Activated T-cell treated with anti-CD3 and anti-CD28 coated beads for 24 hours (primary cell): ENCODE measurements at places on chromosomes 1 and 21.
A peak's percentile ranks its signal among the peaks of the same experiment; 100 is the strongest.

- DNase-seq: no peak
Observed at GRCh38 chr1:202836623-202837403, 26.1 kb downstream of the PCAT6 start.

DNA sequence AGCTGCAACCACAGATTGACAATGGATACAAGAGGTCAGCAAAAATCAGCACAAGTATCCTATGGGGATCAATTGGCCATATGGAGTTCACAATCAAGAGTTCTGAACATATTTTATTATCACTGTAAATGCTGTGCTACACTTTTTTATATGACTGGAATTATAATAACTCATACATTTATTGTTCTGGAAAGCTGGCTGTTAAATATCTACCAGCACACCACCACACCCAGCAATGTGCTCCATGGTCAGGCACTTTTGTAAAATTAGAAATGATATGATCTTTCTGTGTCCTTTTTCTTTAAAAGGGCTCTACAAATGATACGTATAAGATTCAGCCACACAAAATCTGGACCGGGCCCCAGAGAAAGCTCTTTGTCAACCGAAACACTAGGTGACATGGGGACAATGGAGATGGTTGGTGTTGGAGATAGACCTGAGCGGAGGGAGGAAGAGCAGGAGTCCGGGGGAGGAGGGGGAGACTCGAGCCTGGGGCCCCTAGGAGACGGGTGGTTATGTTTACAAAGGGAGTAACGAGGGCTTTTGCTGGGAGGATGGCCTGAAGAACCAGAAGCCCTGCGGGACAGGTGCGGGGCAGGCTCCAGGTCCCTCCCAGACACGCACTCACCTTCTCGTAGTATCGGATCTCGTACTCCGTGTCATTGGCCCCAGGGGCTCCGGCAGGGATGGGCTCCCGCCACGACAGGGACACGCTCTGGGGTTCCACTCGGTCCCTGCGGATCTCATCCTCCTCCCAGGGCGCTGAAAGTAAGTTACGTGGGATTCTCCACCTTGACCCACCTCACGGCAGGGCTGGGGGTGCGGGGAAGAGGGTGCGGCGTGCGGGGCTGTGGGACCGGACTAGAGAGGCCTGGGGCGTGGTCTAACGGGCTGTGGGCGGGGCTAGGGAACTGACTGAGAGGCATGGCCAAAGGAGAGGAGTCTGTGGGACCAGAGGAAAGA, 30.0 kb downstream of the EPHA10 start:
- no peak for DNase-seq

- no peak for DNase-seq
Observed at GRCh38 chr1:230396966-230397365, 29.2 kb downstream of the PGBD5 start.

DNA sequence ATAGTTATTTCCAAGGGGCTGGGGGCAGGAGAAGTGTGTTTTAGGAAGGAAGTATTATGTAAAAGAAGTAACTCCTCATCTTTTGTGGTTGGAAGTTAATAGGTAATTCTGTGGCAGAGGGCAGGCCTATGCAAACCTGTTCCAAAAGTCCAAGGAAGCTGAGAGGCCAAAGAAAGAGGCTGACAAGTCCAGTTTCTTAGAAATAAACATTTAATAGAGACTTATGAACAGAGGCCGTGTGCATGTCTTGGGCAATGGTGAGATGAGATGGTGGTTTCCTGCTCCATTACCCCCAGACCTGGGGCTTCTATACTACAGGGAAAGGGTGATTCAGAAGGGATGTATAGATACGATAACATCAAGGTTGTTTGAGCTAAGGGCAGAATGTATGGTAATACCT, 7.6 kb upstream of the CA14 start:
- DNase-seq: no peak

DNA sequence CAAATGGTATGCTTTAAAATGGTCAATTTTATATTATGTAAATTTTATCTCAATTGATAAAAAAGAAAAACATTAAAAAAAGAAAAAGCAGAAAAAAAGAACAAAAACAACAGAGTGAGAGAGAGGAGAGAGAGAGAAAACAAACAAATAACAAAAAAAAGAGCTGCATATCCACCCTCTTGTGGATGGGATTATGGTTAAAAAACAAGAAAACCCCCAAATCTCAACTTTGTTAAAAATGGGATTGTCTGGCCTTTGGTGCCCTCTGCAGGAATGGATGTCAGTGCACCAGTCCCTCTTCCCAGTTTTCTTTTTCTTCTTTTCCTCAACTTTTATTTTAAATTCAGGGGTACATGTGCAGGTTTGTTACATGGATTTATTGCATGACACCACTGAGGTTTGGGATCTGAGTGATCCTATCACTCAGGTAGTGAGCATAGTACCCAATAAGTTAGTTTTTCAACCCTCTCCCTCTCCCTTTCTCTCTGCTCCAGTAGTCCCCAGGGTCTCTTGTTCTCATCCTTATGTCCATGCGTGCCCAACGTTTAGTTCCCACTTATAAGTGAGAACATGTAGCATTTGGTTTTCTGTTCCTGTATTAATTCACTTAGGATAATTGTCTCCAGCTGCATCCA, 28.1 kb downstream of the RNF187 start:
- DNase-seq: no peak

GRCh38 chr1:57350610-57351009, 73.2 kb downstream of the DAB1 start:
- no peak for DNase-seq

- no peak for DNase-seq
Observed at GRCh38 chr1:10905841-10906655, 106.4 kb upstream of the TARDBP start.

DNA sequence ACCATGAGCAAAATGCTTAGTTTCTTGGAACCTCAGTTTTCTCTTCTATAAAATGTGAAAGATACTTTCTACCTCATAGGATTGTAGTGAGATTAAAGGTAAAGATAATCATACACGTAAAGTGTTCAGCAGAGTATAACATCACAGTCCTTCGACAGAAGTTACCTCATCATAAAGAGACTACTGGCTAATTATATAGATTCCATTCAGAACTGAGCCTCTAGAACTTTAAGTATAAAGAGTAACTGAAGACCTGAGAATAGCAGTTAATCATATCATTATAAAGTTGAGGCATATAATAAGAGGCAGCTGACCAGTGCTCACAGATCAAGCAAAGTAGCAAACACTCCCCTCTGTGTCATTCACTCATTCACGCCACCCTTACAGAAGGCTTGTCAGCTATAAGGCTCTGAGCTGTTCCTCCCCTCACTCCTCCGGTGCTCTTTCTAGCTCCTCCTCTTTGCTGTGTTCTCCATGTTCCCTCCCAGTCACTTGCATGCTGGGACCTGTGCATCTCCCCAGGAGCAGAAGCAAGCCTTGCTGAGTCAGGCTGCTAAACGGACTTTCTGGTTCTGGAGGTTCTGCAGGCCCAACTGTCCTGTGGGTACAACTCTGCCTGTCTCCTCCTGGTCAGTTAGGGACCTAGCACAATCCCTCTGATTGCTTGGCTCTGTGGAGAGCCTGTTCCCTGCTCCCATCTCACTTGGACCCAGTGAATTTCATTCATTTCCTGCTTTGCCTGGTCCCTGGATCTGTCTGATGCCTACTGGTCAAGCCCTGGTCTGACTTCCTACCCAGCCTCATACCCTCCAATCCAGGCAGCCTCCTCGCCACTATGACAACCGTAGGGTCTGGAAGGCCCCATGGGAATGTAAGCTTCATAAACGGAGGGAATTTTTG, 28.3 kb upstream of the LY9 start:
- DNase-seq: peak; percentile 44

DNA sequence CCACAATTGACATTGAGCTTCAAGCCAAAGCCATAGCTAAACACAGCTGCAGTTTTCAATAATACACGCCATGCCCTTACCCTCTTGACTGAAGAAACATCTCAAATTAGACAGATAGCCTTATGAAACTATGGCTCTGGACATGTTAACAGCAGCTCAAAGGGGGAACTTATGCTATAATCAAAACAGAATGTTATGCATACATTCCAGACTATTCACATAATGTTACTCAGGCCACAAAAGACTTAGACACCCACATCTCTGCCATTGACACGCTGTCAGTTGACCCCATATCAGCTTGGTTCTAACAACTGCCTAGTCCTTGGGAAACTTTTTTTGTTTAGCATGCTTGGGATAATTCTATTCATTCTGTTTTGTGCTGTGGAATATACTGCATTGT, 2.3 kb upstream of the NENF start:
- DNase-seq: no peak

GRCh38 chr1:119080586-119080985, 59.9 kb downstream of the WARS2 start:
- no peak for DNase-seq

- no peak for DNase-seq
Observed at GRCh38 chr21:34072145-34073031, 990 bp upstream of the MRPS6 start.

DNA sequence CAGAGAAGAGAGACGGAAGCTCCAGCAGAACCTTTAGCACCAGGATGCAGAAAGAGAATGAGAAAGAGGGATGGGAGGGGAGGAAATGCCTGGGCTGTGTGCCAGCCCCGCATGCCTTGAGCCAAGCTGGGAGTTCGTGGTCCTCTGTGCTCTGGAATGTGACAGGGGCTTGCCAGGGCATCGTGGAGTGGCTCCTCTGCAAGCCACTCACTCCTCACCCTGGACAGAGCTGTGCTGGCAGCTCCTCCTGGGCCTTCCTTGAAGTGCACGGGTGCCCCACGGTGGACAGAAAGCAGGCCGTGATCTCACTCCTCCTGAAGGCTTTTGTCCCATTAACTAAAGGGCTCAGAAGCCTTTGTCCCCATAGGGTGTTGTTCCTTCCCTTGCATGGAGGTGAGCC, 34.8 kb upstream of the PRELP start:
- no peak for DNase-seq

DNA sequence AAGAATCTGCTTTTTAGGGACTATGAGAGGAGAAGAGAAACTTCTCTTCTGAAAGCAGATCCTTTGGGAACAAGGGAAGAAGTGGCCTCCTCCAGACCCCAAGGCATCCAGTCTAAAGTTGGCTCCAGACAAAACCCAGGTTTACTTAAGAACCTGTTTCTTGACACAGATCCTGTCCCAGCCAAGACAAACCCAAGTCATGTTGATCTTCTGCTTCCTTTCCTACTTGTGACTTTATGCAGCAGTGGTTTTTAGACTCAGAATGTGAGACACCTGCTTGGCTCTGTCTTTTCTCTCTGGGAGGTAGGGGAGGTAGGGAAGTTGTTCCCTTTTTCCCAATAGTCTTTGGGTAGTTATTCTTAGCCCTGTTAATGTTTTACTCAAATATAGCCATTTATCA, 38.3 kb downstream of the ELAPOR1 start:
- DNase-seq: no peak

DNA sequence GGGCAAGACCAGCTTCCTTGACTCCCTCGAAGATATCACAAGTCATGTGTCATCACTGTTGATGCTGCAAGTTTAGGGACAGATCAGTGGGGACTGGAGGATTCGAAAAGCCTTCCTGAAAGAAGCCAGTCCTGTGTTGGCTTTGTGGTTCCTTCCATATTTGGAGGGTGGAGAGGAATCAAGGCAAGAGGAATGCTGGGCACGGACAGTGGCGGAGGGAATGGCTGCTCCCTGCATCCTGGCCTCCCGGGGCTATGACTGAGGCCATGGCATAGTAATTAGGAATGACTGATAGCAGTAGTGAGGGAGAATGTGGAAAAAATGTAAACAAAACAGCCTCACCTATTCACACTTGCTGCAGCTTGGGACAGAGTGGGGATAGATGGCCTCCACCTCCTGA, 36.4 kb downstream of the VANGL1 start:
- DNase-seq: no peak

- no peak for DNase-seq
Observed at GRCh38 chr21:31501926-31502325, 157.6 kb upstream of the SOD1 start.
